ENCODE measurements at places on chromosomes 16 and 17. TPM values are rescaled to one million over a fixed set of nuclear protein-coding genes. Genes with fewer than 3 reads are reported as not detected.

KRT23 gene
- total RNA-seq: 1.2 TPM

DNA sequence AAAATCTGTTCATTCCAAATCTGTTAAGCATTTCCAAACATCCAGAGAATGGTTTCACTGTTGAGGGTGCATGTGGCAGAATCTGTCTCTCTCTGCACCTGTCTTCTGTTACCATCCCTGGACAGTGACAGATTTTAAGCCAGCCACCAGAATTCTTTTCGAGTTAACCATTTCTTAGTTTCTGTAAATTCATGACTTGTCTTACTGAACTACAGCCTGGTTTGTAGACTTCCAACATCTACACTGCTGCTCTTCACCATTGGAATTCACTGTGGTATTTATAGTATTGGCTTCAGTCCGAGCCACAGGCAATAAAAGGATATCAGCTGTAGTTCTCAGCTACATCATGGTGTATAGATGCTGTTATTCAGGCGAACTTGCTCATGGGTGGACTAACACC lies 47.6 kb downstream of the GOSR1 start:
- no peak for DNase-seq

C1QTNF8 gene
- not detected for total RNA-seq

ZG16B gene
- total RNA-seq: 34.1 TPM
